Mesendoderm (in vitro differentiated cells): ENCODE measurements at places on chromosomes 4 and X.

DNA sequence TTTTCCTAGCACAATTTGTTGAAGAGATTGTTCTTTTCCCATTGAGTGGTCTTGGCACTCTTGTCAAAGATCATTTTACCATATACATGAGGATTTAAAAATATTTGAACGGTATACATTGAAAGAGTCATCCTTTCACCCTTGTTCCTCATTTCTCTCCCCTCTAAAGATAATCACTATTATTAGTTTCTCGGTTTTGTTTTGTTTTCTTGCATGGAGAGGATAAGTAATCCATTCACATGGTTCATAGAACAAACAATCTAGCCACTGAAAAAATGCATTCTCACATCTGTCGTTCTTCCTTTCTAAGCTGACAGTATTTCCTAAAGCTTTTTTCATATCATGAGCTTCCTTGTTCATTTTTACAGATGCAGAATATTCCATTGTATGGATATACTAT, 39.2 kb upstream of the MSMO1 start:
- DNase-seq, result no peak

- DNase-seq, result no peak
Measured at GRCh38 chr4:186283311-186283710, 17.3 kb downstream of the F11 start.

DNA sequence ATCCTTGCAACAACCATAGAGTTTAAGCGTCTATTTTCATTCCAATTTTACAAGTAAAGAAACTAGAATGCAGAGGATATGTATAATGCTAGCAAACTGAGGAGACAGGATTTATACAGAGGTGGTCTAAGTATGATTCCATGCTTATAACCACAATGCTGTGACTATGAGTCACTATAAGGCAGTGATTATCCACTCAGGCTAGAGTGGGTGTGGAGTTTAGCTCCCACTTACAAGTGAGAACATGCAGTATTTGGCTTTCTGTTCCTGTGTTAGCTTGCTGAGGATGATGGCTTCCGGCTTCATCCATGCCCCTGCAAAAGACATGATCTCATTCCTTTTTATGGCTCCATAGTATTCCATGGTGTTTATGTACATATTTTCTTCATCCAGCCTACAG, 41.6 kb upstream of the EDA2R start:
- no peak for DNase-seq

GRCh38 chr4:14749910-14750309, 252.4 kb upstream of the CPEB2 start:
- DNase-seq, result peak; percentile 40

- DNase-seq, result no peak
Measured at GRCh38 chrX:124415115-124415800, 68.9 kb downstream of the SH2D1A start.

GRCh38 chr4:114132830-114133229, 153.4 kb upstream of the ARSJ start:
- DNase-seq, result peak; percentile 29

- DNase-seq, result no peak
Measured at GRCh38 chr4:102869569-102870197, 891 bp downstream of the CISD2 start.

- peak; percentile 34 for DNase-seq
Measured at GRCh38 chr4:128572778-128573241, 236.7 kb upstream of the JADE1 start.

- DNase-seq, result no peak
Measured at GRCh38 chr4:151418856-151419255, 9.9 kb downstream of the FHIP1A start.

DNA sequence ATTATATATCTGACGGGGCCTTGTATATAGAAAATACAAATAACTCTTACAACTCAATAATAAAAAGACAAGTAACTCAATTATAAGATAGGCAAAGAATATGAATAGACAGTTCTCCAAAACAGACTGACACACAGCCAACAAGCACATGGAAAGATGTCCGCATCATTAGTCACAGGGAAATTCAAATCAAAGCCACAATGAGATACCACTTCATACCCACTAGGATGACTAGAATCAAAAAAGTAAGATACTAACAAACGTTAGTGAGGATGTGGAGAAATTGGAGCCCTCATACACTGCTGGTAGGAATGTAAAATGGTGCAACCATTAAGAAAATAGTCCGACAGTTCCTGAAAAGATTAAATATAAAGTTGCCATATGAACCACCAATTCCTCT, 115.7 kb downstream of the RCHY1 start:
- no peak for DNase-seq

GRCh38 chr4:90960840-90961239, 833.6 kb downstream of the CCSER1 start:
- peak; percentile 8 for DNase-seq

- DNase-seq, result no peak
Measured at GRCh38 chr4:1233641-1234308, 15.2 kb downstream of the CTBP1 start.

- DNase-seq, result no peak
Measured at GRCh38 chr4:113576947-113577678, 184.4 kb downstream of the CAMK2D start.

DNA sequence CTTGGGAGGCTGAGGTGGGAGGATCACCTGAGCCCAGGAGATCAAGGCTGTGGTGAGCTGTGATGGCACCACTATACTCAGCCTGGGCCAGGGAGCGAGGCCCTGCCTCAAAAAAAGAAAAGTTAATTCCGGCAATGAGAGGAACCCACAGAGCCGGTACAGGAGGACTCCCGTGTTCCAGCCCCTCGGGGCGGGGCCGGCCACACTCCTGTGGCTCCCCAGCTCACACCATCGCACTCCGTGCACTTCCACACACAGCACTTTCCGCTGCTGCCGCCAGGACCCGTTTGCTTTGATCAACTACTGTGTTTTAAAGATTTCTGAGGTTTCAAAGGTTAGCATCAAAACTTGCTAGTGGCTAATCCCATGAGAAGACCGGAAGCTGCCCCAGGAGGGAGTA, 171.7 kb downstream of the AFAP1 start:
- no peak for DNase-seq

- no peak for DNase-seq
Measured at GRCh38 chrX:2708021-2708420, 16.9 kb downstream of the CD99 start.

DNA sequence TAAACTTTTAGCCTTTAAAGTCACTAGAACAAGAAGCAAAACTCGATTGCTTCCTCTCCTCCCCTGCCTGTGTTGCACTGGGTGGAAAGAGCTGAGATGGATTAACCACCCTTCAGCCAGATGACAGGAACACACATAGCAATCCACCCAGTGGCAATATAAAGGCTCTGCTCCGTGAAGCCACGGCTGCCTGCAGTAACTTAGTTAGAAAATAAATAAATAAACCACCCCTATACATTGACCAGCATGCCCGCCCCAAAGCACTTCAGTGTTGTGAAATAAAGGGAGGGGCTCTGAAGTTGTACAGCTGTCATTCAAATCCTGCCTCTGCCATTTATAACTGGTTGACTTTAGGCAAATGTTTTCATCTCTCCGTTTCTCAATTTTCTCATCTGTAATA, 217.1 kb upstream of the LDB2 start:
- DNase-seq, result peak; percentile 42

GRCh38 chrX:15946783-15947580, 92.4 kb upstream of the AP1S2 start:
- DNase-seq, result peak; percentile 65

DNA sequence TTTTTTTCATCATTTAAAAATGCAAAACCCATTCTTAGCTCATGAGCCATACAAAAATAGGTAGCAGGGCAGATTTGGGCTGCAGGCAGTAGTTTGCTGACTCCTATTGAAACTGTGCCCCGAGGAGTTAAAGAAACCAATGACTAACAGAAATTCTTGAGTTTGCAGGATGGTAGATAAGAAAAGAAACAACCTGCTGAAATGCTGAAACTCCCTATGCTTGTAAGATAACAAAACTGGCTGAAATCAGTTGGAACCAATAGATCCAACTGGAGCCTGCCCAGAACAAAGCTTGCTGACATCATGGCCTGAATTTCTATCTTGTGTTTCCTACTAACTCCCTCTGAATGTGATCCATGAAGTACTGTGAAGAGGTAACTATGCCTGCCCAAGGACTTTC, 68.6 kb downstream of the ANOS1 start:
- peak; percentile 66 for DNase-seq

- DNase-seq, result no peak
Measured at GRCh38 chr4:182876427-182876826, 40.8 kb downstream of the DCTD start.

DNA sequence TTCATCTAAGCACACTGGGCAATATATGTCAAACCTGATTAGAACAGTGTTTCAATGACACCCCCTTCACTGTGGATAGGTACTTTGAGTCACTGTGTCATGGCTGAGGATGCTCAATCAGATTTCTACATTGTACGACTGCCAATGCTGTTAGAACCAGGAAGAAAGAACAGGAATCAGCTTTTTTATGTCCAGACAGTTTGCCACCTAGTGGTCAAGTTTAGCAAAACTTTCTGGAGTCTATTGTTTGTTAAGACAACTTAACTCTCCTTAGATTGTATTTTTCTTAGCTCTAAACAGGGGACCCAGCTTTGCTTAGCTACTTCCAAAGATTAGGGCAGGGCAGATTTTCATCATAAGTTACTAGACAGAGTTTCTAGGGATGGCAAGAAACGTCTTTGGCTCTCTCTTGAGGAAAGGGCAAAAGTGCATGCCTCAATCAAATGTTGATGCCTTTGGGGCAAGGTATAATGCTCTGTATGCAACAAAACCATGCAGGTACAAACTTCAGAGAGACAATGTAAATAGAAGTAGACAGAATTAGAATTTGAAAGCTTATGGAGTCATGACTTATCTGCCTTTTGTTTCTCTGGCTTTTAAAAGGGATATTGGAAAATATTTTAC, 40.5 kb upstream of the BMP3 start:
- peak; percentile 67 for DNase-seq

DNA sequence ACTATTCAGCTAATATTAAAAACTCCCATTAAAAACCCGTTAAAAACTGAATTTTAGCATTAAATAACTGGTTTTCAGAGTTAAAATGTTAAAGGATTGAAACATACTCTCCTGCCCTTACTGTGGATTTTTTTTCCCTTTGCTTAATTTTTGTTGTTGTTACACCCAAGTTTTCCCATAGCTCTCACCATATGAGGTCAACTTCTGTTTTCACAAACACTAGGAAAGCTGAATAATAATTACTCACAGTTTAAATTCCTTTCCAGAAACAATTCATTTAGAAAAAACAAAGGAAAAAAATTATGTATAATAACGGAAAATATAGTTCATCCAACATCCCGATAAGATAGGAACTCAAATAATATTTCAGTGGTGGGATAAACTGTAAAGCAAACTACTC, 129.0 kb downstream of the PPP3CA start:
- no peak for DNase-seq

GRCh38 chr4:4761128-4761982, 98.1 kb upstream of the MSX1 start:
- DNase-seq, result peak; percentile 90

- DNase-seq, result no peak
Measured at GRCh38 chr4:13539619-13540445, 4.5 kb downstream of the NKX3-2 start.

DNA sequence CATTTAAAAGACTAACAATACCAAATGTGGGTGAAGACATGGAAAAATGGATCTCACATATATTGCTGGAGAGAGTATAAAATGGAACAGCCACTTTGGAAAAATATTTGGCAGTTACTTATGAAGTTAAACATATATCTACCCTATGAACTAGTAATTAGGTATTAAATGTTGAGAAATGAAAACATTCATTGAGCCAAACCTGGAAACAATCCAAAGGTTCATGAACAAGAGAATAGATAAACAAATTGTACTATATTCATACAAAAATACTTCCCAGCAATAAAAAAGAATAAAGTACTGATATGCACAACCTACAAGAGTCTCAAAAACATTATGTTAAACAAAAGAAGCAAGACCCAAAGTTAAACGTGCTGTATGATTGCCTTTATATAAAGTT, 4.0 kb upstream of the EGF start:
- DNase-seq, result no peak

GRCh38 chr4:80139671-80140070, 57.6 kb upstream of the PRDM8 start:
- DNase-seq, result no peak
